ENCODE measurements at places on chromosomes 2 and 18.
A peak's percentile ranks its signal among the peaks of the same experiment; 100 is the strongest.

DNA sequence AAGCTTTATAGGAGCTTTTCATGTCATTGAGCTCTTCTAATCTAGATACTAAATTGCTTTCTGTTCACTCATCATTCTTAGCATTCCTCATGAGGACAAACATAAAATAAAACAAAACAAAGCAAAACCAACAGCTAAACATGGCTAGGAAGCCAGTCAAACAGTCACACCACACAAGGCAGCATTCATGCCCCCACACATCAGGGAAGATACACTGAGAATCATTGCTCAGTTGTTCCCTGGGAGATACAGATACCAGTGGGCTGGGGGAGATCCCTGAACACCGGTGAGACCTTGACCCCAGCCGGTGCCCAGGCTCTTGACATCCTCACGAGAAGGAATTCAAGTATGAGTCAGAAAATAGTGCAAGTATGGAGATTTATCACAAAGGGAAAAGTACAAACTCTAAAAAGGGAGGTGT, 177.9 kb upstream of the ARL4C start:
- no peak for DNase-seq

- DNase-seq = no peak
Observed at GRCh38 chr18:36757991-36758390, 70.8 kb downstream of the TPGS2 start.

DNA sequence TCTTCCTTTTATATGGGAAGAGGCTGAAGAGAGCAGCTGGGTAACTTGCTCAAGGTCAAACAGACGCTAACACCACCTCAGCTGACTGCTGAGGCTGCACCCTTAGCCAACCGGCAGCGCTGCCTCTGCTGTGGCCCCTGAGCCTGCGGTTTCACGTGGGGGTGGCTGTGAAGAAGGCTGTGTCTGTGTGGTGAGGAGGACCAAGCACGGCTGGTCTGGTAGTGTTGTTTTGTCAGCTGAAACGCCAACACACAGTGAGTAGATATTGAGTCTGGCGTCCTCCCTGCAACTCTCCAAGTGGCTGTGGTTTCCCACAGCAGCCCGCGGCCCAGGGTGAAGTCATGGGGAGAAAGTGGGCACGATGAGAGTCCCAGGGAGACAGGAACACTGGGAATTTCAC, 69.6 kb downstream of the THNSL2 start:
- DNase-seq = no peak

DNA sequence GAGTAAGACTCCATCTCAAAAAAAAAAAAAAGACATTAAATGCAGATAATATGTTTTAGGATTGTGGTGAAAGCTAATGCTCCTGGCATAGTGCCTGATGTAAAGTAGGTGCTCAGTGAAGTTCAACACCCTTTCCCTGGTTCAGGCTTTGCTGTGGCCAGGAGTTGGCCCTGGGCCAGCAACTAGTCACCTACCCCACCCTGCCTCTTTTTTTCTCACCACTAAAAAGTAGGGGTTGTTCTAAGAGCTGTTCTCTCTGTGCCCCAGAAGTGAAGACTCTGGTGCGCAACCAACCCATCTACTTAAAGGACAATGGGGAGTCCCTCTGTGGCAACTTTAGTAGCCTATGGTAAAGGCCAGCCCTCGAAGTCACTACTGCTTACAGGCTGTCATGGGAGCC, 75.9 kb downstream of the DNMT3A start:
- DNase-seq = no peak

DNA sequence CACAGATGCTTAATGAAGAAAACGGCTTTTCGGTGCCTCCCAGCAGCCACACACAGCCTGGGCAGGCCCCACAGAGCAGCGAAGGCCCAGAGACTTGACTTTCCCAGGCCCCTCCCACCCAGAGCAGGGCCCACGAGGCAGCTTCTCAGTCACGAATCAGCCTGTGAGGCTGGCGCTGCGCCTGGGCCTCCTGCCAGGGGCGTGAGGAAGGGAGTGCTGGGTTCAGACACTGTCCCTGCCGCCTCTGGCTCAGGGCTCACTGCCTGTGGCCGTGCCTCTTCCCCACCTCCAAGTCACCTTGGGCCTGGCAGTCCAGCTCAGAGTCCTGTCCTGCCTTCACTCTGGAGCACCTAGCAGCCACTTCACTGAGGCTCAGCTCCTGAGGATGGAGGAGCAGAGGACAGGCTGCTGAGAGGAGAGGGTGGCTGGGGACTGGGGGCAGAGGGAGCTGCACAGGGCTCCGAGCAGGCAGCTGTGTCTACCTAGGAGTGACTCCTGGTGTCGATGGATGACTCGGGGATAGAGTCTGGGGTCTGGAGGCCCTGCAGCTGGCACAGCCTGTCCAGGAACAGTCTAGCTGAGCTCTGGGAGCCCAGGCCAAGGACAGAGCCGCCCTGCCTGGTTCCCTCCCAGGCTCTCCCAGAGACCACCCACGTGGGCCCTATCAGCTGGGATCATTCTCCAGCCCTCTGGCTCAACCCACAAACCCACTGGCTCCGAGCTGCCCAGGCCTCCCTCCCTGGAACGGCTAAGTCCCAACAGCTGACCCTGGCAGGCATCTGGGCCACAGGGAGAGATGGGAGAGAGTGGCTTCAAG, 36.4 kb upstream of the FOSL2 start:
- DNase-seq = peak; percentile 51

DNA sequence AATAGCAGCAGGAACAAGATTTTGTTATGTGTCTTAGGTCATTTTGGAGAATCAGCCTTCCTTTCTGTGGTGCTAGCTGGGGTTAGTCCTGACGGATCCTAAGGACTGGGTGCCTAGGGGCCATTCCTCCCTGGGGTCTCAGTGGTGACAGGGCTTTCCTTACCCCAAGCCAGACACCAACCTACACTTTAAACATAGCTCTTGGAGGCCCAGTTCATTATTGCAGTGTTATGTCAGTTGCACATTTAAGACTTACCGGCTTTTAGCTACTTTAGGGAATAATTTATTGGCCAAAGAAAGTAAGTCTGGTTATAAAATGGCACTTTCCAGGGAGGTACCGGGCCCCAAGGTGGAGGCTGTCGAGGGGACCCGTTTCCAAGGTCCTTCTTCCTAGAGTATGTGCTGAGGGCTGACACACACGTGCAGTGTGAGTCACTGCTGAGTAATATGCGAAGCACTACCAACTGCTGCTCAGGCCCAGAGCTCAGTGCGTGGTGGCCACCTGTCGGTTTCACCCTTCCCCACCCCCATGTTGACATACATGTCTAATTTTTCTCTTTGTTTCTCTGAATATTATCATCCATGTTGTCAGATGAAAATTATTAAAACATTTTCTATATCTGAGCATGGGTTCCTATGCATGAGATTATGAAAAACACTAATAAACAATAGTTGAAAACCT, 37.0 kb upstream of the GRHL1 start:
- DNase-seq = no peak

DNA sequence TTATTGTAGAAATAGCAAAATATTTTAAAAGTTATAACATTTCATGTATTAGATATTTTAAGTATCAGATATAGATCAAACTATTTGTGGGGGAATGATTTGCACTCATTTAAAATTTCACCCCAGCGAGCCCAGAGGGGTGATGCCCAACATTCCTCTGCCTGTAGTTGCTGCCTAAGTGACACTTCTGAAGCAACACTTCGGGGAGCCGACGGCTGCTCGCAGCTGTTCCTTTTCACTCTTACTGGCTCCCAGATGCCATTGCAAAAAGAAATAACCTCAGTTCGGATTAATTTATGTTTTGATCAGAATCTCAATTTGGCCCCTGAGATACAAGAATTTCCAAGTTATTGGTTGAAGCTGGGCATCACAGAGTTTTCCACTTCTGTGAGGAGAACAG, 603.8 kb downstream of the PLCL1 start:
- no peak for DNase-seq

- DNase-seq = peak; percentile 51
Observed at GRCh38 chr2:85717308-85718008, 23.3 kb downstream of the GNLY start.

DNA sequence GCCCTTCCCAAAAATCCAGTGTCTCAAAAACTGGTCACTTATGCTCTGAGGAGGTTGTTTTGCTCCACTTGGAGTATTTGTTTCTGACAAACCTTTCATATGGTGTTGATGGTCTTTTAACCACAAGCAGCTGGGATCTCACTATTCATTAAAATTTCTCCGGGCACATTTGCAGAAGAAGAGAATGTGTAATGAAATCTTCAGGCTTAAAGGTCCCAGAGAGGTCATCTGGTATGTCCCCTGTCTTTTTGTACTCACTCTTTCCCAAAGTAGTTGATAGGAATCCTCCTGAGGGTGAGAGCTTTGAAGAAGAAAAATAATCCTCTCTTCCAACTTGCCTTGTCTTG, 430.8 kb downstream of the SETBP1 start:
- no peak for DNase-seq

- DNase-seq = peak; percentile 62
Observed at GRCh38 chr2:208466151-208466919, 59.7 kb downstream of the PTH2R start.

DNA sequence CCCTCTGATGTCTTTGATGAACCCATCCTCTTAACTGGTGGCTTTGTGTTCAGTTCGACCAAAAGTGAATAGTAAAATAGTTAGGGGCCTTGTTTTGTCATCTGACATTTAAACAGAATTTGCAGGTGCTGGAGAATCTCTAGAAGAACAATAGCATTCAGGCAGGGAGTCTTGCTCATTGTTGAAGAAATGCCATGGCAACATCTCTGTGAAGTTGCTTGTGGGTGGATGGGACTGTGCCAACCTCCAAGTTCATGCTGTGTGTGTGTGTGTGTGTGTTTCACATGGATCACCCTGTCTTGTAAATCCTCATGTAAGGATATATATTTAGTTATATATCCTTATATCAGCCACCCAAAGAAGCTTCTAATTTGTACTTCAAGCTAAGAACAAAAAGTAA, 66.7 kb downstream of the SKA1 start:
- DNase-seq = no peak

- no peak for DNase-seq
Observed at GRCh38 chr2:215851082-215851481, 162.3 kb downstream of the MREG start.

- no peak for DNase-seq
Observed at GRCh38 chr18:31247574-31248199, 70.3 kb upstream of the DSG1 start.

GRCh38 chr2:218168635-218169462, 2.1 kb upstream of the CXCR1 start:
- peak; percentile 73 for DNase-seq

- peak; percentile 93 for DNase-seq
Observed at GRCh38 chr2:32039447-32040219, at the start of gene DPY30. TSS of gene DPY30 (minus strand) at chr2:32039805. CDS start at chr2:32039456, 349 bp downstream.

DNA sequence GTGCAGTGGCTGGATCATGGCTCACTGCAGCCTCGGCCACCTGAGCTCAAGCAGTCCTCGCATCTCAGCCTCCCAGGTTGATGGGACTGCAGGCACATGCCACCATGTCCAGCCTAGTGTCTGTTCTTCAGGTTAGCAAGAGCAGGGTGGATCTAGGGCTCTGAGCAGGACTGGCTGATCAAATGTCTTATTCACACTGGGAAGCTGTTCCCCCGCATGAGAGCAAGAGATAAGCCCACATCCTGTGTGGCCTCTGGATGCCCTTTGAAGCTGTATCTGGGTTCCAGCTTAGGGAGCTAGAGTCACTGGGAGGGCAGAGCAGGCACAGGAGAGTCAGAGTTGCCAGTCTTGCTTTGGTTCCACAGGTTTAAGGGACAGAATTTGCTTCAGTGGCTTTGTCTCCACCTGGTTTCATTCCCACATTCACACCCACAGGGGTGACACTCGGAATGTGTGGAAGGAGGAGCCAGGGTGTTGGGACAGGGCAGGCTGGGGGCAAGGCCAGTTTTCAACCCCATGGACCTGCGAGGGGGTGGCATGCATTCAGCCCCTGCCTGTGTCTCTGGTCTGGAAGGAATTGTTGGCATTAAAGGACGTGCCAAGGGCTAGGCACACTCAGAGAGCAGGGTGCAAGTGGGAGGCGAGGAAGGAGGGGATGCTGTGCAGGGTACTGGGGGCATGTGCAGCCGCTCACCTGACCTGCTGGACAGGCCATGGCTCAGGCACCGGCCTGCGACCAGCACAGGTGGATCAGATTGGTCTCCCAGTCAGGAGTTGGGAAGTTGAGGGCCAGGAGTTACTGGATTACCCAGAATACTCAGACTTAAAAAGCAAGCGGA, 24.5 kb downstream of the PTPN18 start:
- DNase-seq = no peak

DNA sequence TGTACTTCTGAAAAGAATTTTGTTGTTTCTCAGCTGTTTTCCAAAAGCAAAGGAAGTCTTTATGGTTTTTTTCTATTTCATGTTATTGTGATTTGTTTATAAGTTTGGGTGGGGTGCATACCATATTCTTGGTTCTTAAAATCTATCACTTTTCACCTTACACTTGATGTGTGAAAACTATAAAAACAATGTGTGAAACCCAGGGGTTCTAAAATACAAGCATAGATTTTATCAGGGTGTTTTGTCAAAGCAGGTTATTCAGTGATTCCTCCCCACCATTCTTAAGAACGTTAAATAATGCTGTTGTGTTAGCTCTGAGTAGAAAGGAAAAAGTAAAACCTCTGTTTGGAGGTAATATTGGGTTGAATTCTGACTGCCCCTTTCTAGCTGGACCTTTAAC, 17.7 kb downstream of the RPE start:
- no peak for DNase-seq

GRCh38 chr2:160245614-160246155, 45.6 kb upstream of the ITGB6 start:
- DNase-seq = no peak

GRCh38 chr18:35264409-35264808, 23.6 kb downstream of the ZNF397 start:
- no peak for DNase-seq

- no peak for DNase-seq
Observed at GRCh38 chr2:219739866-219740440, 112.5 kb downstream of the SLC4A3 start.

- DNase-seq = no peak
Observed at GRCh38 chr2:62398356-62398755, 107.6 kb downstream of the TMEM17 start.

DNA sequence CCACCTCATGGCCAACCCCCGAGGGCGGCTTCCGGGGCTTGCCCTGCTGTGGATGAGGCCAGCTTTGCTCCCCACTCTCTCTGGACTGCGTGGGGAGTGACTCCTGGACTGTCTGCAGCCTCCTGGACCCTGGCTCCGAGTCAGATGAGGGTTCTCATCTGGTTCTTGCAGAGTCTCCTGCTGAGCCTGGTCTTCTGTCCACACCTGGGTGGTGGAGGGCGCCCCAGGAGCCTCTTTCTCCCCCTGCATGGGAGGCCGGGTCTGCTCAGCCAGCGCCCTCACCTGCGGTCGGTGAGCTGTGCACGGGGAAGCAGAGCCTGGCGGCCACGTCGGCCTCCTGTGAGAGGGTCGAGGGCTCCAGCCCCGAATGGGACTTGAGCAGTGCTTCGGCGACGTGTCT, 78.3 kb downstream of the RTP5 start:
- no peak for DNase-seq

GRCh38 chr18:44733069-44733753, 52.5 kb downstream of the SETBP1 start:
- no peak for DNase-seq

GRCh38 chr2:3042601-3043585, 334.7 kb downstream of the EIPR1 start:
- no peak for DNase-seq

GRCh38 chr18:34771958-34772357, 61.9 kb downstream of the DTNA start:
- DNase-seq = no peak
